Naive thymus-derived CD4-positive, alpha-beta T cell (primary cell): ENCODE measurements at places on chromosomes 1 and 21.

- no peak for DNase-seq
Measured at GRCh38 chr21:44021064-44021463, 9.0 kb downstream of the TRAPPC10 start.

GRCh38 chr1:219058891-219059820 is 114.5 kb upstream of the LYPLAL1 start:
- no peak for DNase-seq

GRCh38 chr21:45475797-45476570 is 66.3 kb downstream of the SLC19A1 start:
- DNase-seq: no peak

- DNase-seq: peak; percentile 94
Measured at GRCh38 chr1:111346089-111346885, 55.6 kb downstream of the CHIA start.
